CD4-positive, alpha-beta T cell treated with Interleukin-4 for 4 hours (primary cell): ENCODE measurements at places on chromosomes 12 and 14.

DNA sequence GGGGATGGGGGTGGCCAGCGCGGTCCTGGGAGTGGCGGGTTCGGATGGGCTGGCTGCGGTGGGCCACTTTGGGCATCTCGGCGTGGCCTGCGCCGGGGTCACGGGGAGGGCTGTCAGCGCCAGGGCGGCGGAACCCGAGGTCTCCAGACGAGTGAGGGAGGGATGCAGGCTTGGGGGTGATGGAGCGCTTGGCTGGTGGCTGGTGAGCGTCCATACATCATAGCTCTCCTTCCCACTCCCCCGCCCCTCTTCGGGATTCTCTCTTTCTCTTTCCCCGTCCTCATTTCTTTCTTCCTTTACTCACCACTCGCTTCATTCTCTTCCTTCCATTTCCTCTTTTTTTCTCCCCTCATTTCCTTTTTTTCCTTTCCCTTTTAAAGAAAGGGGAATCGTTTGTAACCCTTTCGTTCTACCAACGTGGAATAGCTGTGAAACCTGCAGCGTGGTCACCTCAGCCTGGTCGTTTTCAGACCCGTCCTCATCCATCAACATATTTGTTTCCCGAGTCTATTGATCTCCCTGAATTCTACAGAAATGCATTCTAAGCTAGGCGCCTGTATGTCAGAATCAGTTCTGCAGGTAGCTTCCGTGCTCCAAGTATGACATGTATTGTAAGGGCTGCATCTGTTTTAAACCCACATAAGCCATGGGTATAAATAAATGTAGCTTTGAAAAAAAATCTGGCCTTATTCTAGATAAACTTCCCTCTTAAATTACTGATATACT, 260.3 kb upstream of the E2F7 start:
- DNase-seq: no peak

- DNase-seq: no peak
These were observed 28.9 kb upstream of the TMEM179 start for GRCh38 chr14:104633276-104634137.

- no peak for DNase-seq
These were observed 440.3 kb downstream of the NOVA1 start for GRCh38 chr14:26157517-26157916.

- no peak for DNase-seq
These were observed 8.6 kb upstream of the RPH3A start for GRCh38 chr12:112782943-112783342.
